Smooth muscle cell of trachea (primary cell): ENCODE measurements at places on chromosomes 16 and 17. TPM values are rescaled to one million over a fixed set of nuclear protein-coding genes. Genes with fewer than 3 reads are reported as not detected.

The NACA2 gene
- total RNA-seq: not detected in 2 replicates

The FAM20A gene
- total RNA-seq: 16.9 and 25.1 TPM in 2 replicates

The ENPP7 gene
- total RNA-seq: not detected in 2 replicates

The SLC4A1 gene
- not detected in 2 replicates for total RNA-seq

The ATF7IP2 gene
- total RNA-seq: 0.58 and 1.2 TPM in 2 replicates

The ITGAL gene
- total RNA-seq: under 0.01 TPM in 1 of 2 replicates, not detected in the other

The HSPB9 gene
- not detected in 2 replicates for total RNA-seq

The MIF4GD gene
- 5.8 and 6.9 TPM in 2 replicates for total RNA-seq

The CORO1A gene
- 0.50 and 2.6 TPM in 2 replicates for total RNA-seq

The VAT1L gene
- 0.17 and 0.29 TPM in 2 replicates for total RNA-seq

The KRTAP2-1 gene
- not detected in 2 replicates for total RNA-seq

The GPR139 gene
- total RNA-seq: not detected in 2 replicates

The KCNJ18 gene
- not detected in 2 replicates for total RNA-seq

The PRSS8 gene
- not detected in 2 replicates for total RNA-seq
